ENCODE measurements at places on chromosomes 5 and 9.

DNA sequence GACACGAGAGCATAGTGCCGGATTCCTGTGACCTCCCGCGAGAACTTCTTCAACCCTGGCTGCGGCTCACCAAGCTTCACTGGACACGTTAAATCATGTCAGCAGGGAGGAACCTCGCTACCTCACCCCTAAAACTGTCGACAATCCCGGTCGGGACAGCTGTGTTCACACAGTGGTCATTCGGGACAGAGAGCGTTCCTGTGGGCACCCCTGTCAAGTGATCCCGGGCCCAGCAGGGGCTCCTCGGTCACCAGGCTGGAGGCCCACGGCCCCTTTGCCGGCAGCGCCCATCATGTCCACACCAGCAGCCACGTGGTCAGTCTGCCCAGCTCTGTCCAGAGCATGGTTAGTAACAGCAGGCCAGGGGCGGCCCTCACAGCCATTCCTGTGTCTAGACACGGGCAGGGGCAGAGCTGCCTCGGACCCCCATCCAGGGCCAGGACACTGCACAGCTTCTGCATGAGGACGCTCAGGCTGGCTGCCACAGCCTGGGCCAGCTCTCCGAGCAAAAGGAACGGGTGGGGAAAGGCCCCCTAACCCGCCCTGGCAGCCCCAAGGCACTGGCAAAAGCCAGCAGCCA lies 3.5 kb downstream of the INPP5E start:
- H3K27me3 ChIP-seq: no peaks in the 10 kb centered on the region
- no peak for DNase-seq
- peaks cover 7% of the 10 kb centered on the region for H3K4me1 ChIP-seq
- peaks cover 46% of the 10 kb centered on the region for H3K36me3 ChIP-seq

GRCh38 chr9:83991355-83991754 lies 10.8 kb downstream of the RMI1 start:
- no peak overlapping the region for H3K4me3 ChIP-seq
- H3K4me1 ChIP-seq: no peaks in the 10 kb centered on the region
- no peak for DNase-seq
- H3K27me3 ChIP-seq: no peaks in the 10 kb centered on the region

GRCh38 chr5:16493261-16493660 lies 27.7 kb upstream of the ZNF622 start:
- no peak overlapping the region for H3K27ac ChIP-seq
- H3K36me3 ChIP-seq: no peaks in the 10 kb centered on the region
- DNase-seq: peak; percentile 62
- H3K4me3 ChIP-seq: no peak overlapping the region
- H3K27me3 ChIP-seq: no peaks in the 10 kb centered on the region

DNA sequence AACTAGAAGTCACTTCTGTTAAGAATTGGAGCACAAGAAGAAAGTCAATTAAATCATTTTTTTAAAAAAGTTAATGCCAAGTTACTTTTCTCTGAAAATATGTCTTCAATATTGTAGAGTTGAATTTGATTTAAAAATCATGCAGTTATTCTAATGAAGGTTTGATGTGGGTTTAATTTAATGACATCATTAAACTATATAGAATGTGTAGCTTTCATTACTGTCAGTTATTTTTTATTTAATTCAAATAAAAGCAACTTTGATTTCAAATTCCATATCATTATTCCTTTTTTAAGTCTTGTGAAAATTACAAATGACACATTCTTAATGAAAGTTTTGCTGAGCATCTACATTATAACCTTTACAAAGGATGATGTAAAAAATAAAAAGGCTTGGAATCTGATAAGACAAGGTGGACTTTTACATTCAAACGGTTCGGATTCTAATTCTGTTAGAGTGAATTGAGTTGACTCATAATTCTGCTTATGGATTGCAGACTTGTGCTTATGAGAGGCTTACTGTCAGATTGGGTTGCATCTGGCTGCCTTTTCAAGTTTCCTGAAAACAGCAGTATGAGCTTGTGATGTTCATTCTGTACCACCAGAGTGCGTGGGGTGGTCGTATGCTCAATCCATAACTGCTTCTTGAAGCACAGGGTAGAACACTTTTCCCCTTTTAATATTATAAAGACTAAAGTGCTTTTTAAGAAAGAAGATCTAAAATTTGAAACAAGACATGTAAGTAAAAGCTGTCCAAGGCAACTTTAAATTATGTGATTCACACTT lies 253.0 kb upstream of the ARRDC3 start:
- H3K4me1 ChIP-seq: no peaks in the 10 kb centered on the region
- DNase-seq: no peak
- H3K27ac ChIP-seq: no peak overlapping the region
- H3K27me3 ChIP-seq: no peaks in the 10 kb centered on the region
- H3K4me3 ChIP-seq: no peak overlapping the region

DNA sequence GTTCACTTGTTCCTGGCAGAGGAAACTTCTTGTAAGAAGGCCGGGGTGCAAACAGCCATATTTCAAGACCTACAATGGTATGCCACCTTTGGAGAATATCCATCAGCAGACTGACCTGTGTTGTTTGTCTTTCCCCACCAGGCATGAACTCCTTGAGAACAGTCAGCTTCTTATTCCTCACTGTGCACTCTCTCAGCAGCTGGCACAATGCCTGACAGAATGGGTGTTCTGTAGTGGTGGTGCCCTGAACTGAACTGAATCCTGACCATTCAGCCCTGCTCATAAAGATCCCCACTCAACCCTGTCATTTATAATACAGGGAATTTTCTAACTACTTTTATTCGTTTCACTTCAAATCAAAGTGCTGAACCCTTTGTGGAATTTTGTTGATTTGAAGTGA lies 206.9 kb downstream of the COX7C start:
- no peaks in the 10 kb centered on the region for H3K36me3 ChIP-seq
- DNase-seq: no peak
- H3K4me3 ChIP-seq: no peak overlapping the region
- no peaks in the 10 kb centered on the region for H3K4me1 ChIP-seq
- no peak overlapping the region for H3K27ac ChIP-seq
- H3K27me3 ChIP-seq: no peaks in the 10 kb centered on the region

GRCh38 chr5:72154076-72154756 lies 46.9 kb downstream of the MAP1B start:
- no peaks in the 10 kb centered on the region for H3K27me3 ChIP-seq
- no peak for DNase-seq
- no peaks in the 10 kb centered on the region for H3K4me1 ChIP-seq

DNA sequence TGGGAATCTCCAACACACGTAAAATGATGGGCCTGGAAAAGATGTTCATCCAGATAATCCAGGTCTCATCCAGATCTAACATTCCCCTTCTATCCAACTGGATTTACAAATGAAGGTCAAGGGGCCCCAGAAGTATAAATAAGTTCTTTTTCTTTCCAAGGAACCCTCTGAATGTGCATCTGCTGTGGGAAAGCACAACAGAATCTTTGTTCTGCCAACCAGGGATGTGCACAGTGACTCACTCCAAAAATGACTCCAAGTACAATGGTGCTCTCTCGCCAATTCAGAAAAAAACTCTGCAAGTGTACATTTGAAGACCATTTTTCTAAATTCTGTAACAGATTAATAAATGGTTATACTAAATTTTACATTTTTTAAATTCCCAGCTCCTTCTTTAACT lies 12.4 kb downstream of the RAPGEF6 start:
- no peak for DNase-seq
- no peaks in the 10 kb centered on the region for H3K4me1 ChIP-seq
- H3K27ac ChIP-seq: no peak overlapping the region

DNA sequence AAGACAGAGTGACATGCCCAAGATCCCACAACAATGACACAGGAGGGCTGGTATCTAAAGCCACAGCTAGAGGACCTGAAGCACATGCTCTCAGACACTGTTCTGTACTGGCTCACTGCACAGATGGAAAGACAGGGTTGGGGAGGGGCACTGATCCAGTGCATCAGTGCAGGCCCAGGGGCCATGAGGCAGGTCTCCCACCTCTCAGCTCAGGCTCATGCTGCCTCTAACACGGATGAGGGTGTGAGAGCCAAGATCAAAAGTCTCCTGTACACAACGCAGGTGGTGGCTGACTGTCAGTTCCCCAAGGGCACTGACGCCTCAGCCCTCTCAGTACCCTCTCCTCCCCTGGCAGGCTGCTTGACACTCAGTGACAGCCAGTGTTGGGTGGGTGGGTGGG lies 10.9 kb downstream of the RAPGEF1 start:
- H3K4me3 ChIP-seq: no peak overlapping the region
- H3K27ac ChIP-seq: no peak overlapping the region
- no peak for DNase-seq
- no peaks in the 10 kb centered on the region for H3K36me3 ChIP-seq
